ENCODE measurements at places on chromosomes 11 and 22.

- DNase-seq = no peak
These were observed 16.9 kb upstream of the CDC42BPG start for GRCh38 chr11:64861227-64861975.

DNA sequence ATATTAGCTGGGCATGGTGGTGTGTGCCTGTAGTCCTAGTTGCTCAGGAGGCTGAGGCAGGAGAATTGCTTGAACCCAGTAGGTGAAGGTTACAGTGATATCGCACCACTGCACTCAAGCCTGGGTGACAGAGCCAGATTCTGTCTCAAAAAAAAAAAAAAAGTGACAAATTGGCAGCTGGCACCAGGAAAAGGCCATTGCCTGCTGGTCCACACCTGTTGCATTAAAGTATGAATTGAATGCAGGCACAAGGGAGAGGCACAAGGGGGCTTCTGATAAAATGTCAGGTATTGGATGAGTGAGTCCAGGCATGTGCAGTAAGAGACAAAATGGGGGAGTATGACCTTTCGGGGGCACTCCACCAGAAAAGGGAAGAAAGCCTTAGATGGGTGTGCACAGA lies 28.2 kb downstream of the ZNF70 start:
- DNase-seq = no peak

- no peak for DNase-seq
These were observed 34.3 kb downstream of the CYB5R2 start for GRCh38 chr11:7638710-7639642.

- no peak for DNase-seq
These were observed 12.9 kb upstream of the XKR3 start for GRCh38 chr22:16838073-16838472.

GRCh38 chr22:45777852-45778375 lies 106.3 kb downstream of the ATXN10 start:
- DNase-seq = no peak

- no peak for DNase-seq
These were observed 592.6 kb downstream of the ETS1 start for GRCh38 chr11:127994736-127995135.

DNA sequence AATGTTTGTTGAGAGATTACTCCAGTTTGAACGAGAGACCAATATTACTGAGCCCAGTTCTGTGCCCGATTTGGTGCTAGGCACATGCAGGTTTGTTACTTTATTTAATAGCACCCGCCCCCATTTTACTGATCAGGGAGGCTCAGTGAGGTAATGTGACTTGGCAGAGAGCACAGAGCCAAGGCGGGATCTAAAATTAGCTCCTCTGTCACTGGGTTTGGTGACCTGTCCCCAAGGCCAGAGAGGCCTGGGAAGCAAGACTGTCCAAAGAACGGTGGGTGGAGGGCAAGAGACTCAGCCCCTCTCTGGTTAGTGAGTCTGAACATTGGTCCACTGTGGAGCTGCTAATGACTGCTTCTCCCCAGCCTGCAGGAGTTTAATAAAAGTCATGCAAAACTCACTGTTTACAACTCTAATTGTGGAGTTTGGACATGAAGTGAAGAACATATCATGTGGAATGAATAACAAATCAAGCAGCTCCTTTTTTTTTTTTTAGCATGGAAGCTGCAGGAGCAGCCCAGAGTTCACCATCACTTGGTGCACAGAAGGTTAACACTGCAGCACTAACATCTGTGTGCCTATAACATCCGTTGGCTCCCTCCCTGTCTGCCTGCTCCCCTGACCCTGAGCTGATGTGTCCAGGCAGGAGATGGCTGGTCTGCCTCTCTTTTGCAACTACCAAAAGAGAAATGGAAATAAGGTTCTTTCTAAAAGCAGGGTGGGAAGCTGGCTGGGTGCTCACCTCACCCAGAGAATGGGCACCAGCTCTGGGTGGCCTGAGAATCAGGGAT lies 39.0 kb downstream of the CSNK2A3 start:
- no peak for DNase-seq

- no peak for DNase-seq
These were observed 240.2 kb downstream of the TBC1D22A start for GRCh38 chr22:47002692-47003091.

Data from stimulated activated CD4-positive, alpha-beta T cell treated with anti-CD3 and anti-CD28 coated beads, Interleukin-12 subunit alpha, Interleukin-12 subunit beta, amount 100 ng/mL, for 4 hours (primary cell).